ENCODE measurements at places on chromosomes 4 and X. TPM values are rescaled to one million over a fixed set of nuclear protein-coding genes. Genes with fewer than 3 reads are reported as not detected.

POF1B gene
- 0.24 TPM for total RNA-seq

PDZD4 gene
- 8.0 TPM for total RNA-seq

GRCh38 chrX:71996136-71996535, 85.5 kb downstream of the NHSL2 start:
- ATAC-seq: no peak

IL1RAPL2 gene
- total RNA-seq: not detected

DNA sequence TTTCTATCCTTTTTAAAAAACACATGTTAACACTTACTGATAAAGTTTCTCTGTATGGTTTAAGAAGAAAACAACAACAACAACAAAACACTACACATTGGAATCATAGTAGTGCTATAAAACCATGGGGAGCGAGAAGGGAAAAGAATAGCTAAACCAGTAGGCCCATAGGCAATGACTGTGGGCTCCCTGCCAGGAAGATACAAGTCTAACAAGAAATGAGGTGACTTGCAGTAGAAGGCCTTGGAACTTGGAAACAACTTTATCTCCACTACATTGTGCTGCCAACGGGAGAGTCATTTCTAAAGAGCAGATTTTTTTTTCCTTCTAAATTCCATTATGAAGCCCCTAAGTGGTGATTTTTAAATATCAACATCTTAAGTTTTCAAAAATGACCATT, 78.0 kb downstream of the GPC4 start:
- no peak for ATAC-seq

NUP54 gene
- 73.7 TPM for total RNA-seq
